M059J (cell line): ENCODE measurements at places on chromosomes 11 and 22.

GRCh38 chr11:15280393-15280792 lies 165.7 kb downstream of the INSC start:
- no peak for DNase-seq

DNA sequence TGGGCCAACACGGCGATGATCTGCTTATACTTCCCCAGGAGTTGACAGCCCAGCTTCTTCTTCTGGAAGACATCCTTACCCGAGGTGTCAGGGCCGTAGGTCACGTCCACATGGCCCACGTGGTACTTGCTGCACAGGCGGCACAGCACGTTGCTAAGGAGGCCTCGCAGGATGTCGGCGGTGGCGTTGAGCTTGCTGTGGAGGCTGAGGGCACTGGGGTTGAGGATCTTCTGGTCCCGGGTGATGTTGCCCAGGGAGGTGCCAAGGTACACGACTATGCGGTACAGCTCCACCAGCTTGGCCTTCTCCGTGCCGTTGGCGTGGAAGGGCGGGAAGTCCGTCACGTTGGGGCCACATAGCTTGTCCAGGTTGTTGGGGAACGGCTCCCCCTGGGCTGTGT lies 2.9 kb downstream of the LIF start:
- DNase-seq, result no peak

DNA sequence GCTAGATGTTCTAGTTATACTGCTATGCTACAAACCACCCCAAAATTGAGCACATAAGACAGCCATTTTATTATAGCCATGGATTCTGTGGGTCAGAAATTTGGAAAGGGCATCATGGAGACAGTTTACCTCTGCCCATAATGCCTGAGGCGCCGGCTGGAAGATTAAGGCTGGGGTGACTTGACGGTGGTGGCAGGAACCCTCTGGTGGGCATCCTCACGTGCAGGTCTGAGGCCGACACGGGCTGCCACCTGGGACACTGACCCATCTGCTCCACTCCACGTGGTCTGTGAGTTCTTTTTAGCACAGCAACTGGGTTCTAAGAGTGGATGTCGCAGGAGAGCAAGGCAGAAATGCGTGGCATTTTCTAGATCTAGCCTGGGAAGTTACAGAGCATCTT lies 40.0 kb upstream of the PRDM11 start:
- DNase-seq, result no peak

GRCh38 chr11:118435290-118435892 lies 901 bp upstream of the KMT2A start:
- DNase-seq, result peak; percentile 70

GRCh38 chr11:1521382-1522080 lies 35.0 kb upstream of the MOB2 start:
- DNase-seq, result no peak

- DNase-seq, result no peak
These were observed 69.1 kb downstream of the FCHSD2 start for GRCh38 chr11:73072935-73073481.

DNA sequence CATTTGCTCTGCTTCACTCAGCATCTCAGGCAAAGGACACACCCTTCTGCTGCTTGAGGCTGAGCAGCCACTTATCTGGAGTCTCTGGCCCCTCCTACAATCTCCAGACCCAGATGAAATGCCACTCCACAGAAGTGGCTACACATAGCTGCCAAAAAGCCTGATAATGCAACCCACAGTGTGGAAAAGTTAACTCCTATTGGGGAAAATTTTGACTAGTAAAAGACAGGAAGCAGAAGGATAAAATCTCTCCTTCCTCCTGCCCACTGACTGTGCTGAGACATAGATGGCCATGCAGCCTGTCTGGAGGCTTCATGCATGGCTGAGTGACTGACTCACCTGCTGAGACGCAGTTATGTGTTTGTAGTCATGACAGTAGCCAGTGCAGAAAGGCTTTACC lies 92.3 kb upstream of the TEAD1 start:
- peak; percentile 97 for DNase-seq

GRCh38 chr22:45621836-45622600 lies 49.6 kb upstream of the ATXN10 start:
- no peak for DNase-seq

DNA sequence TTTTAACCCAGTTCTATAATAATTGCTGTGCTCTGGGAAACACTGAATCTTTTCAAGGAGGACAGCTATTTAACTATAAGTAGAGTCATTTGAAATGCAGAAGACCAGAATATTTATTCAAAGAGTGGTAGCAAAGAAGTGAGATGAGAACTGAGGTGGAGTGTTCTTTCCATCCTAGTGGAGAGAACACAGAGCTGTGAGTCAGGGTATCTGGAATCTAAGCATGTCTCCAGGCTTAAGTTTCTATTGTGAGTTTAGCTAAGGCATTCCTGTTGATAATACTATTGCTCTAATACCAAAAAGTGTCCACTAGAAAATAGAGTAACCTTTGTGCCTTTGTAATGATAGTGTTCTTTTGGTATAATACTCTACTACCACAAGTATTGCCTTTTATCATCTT lies 32.4 kb downstream of the JAM3 start:
- no peak for DNase-seq

GRCh38 chr11:9028581-9028980 lies 24.8 kb upstream of the NRIP3 start:
- no peak for DNase-seq

DNA sequence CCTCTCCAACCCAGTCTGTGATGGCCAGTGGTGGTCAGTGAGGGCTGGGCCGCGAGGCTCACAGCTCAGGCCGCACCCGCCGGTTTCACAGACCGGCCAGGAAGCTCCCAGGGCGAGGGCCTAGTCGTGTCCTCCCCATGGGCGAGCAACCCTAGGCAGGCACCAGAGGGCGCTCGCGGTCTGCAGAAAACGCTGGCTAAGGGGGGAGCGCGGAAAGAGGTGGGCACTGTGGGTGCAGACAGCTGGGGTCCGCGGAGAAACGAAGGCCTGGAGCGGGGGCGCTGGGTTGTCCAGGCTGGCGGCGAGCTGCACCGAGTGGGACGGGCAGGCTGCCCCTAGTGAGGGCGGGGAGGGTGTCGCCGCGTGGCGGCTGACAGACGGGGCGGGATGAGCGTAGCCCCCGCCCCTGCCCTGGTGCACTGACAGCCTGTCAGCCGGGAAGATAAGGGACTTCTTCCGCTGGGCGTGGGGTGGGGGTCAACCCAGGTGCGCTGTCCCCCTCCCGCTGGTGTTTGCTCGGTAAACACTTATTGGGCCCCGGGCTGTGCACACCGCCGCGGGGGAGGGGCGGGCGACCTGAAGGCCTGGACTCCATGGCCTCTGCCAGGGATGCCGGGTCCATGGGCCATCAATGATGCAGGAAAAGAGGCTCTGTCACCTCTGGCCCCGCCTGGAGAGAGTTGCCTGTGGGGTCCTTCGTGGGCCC lies 7.5 kb downstream of the GP1BB start:
- peak; percentile 56 for DNase-seq

DNA sequence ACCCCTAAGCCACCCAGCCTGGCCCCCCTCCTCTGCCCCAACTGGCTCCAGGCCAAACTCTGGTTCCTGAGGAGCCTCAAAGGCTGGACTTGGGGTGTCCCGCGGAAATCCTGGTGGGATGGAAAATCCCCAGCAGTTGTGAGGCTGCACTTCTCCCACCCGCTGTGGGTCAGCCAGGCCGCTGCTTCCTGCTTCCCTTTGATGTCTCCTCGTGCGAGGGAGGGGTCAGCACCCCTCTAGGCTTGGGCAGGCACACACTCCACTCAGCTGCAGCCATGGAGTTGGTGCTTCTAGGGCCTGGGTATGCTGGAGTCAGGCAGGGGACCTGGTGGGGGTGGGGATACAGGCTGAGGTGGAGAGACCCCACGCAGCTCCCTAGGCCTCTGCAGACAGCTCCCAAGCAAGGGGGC lies 12.0 kb downstream of the KCNQ1OT1 start:
- no peak for DNase-seq

DNA sequence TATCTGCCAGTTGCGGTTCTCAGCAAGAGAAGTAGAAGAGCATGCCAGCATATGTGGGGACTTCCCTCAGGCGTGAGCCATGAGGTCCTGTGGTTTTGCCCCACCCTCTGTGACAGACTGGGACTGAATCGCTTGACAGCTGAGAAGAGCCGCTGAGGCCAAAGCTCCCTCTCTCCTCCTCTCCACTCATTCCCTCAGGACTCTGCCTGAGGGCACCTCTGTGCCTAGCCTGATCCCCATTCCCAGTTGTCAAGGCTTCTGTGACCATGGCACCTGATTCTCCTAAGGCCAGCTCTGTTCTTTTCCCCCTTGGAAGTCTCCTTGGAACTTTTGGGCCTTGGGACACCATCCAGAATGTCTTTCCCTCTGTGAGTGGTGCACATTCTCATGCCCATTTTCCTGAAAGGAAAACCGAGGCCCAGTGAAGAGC lies 27.0 kb downstream of the ART5 start:
- peak; percentile 68 for DNase-seq

GRCh38 chr11:85663753-85664614 lies 945 bp downstream of the CREBZF start:
- DNase-seq, result peak; percentile 73

DNA sequence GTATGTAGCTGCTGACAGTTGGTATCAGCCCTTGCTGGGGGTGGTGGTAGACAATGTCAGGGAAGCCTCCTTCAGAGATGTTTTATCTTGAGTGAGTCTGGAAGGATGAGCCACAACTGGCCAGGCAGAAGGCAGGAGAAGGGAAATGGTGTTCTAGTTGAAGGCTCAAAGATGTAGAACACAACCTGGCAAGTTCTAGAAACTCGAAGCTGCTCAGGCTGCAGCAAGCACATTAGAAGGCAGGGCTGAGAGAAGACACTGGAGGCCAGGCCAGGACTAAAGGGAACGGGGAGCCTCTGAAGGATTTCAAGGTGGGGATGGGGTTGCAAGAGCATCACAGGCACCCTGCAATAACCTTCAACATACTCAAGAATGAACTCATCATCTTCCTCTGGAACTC lies 40.4 kb downstream of the USP35 start:
- no peak for DNase-seq

GRCh38 chr11:23509821-23510220 lies 649.5 kb upstream of the CCDC179 start:
- DNase-seq, result no peak

DNA sequence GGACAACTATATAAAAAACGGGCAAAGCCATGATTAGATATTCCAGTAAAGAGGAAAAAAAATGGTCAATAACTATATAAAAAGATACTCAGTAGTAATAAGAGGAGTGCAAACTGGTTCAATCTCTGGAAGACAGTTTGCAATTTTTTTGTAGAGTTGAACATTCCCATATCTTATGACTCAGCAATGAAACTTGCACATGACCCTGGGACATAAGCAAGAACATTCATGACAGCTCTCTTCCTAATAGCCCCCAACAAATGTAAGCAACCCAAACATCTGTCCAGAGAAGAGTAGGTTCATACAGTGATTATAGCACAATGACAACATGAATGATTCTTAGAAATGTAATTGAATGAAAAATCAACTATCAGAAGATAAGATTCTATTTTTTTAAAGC lies 21.8 kb upstream of the CSF2RB start:
- no peak for DNase-seq

DNA sequence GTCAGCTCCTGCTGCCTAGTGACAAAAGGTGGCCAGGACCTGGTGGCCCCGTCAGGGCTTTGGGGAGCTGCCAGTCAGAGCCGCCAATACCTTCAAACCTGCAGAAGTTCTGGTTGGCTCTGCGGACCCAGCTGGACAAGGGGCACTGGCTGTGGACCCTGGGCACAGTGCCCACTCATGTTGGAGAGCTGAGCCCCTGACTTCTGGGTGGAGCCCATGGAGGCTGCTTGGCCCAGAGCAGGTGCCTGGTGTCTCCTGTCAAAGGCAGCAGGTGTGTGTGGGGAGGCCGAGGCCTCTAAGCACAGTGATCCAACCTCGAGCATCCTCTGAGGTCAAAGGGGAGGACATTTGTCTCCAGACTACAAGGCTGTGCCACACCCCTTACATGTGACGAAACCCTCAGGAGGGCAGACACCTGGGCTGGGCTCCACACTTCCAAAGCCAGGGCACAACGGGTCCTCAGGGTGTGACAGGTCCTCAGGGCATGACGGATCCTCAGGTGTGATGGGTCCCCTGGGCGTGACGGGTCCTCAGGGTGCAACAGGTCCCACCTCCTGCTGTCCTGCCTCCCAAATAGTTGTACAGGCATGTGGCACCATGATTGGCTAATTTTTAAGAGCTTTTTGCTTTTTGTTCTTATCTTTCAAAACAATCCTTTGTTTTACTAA lies 37.0 kb downstream of the MUC2 start:
- DNase-seq, result no peak

GRCh38 chr11:73156114-73156513 lies 14.0 kb upstream of the FCHSD2 start:
- no peak for DNase-seq

- DNase-seq, result peak; percentile 51
These were observed 98.5 kb downstream of the SMCO4 start for GRCh38 chr11:93444617-93445073.

GRCh38 chr11:62544581-62545436 lies 1.8 kb downstream of the AHNAK start:
- DNase-seq, result peak; percentile 43

- no peak for DNase-seq
These were observed 40.9 kb downstream of the MRTFA start for GRCh38 chr22:40595497-40596234.

GRCh38 chr22:32232191-32232830 lies 22.8 kb downstream of the SLC5A4 start:
- no peak for DNase-seq

GRCh38 chr22:30523646-30524489 lies 18.4 kb upstream of the SEC14L4 start:
- DNase-seq, result no peak

- DNase-seq, result peak; percentile 3
These were observed 350.3 kb downstream of the SHANK2 start for GRCh38 chr11:70901951-70902521.

GRCh38 chr11:3056296-3057068 lies 741 bp downstream of the CARS1 start:
- peak; percentile 24 for DNase-seq

GRCh38 chr11:3143136-3143880 lies 21.8 kb downstream of the OSBPL5 start:
- no peak for DNase-seq

DNA sequence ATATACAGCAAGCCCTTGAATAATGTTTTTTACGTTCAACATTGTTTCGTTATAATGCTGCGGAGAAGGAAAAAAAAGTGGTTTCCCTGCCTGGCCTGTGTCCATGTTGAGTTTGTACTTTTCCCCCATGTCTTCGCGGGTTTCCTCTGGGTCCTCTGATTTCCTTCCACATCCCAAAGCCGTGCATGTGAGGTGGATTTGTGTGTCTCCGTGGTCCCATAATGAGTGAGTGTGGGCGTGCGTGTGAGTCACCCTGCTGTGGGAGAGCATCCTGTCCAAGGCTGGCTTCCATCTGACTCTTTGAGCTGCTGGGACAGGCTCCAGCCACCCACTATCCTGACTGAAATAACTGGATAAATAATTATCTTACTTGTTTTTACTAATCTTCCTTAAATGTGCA lies 29.6 kb upstream of the SNX19 start:
- DNase-seq, result peak; percentile 31

GRCh38 chr22:48102581-48102980 lies 1340.1 kb downstream of the TBC1D22A start:
- DNase-seq, result no peak

DNA sequence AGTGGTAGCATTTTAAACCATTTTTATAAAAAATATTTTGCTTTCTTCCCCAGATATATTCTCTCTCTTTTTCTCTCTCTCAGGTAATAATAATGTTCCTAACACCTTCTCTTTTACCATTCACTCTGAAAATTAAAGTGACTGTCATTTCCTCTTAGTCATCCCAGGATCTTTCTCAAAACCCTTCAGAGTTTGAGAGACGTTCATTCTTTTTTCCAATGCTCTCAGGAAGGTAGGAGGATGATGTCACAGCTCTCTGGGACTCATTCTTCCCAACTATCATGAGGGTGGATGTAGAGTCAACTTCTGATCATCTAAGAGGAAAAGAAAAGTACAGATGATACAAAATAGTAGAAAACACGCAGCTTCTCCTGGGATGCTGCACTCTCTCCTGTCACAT lies 60.2 kb upstream of the CRTAM start:
- peak; percentile 67 for DNase-seq
